Epithelial cell of prostate (primary cell): ENCODE measurements at places on chromosomes 2 and 18.
A peak's percentile ranks its signal among the peaks of the same experiment; 100 is the strongest.

DNA sequence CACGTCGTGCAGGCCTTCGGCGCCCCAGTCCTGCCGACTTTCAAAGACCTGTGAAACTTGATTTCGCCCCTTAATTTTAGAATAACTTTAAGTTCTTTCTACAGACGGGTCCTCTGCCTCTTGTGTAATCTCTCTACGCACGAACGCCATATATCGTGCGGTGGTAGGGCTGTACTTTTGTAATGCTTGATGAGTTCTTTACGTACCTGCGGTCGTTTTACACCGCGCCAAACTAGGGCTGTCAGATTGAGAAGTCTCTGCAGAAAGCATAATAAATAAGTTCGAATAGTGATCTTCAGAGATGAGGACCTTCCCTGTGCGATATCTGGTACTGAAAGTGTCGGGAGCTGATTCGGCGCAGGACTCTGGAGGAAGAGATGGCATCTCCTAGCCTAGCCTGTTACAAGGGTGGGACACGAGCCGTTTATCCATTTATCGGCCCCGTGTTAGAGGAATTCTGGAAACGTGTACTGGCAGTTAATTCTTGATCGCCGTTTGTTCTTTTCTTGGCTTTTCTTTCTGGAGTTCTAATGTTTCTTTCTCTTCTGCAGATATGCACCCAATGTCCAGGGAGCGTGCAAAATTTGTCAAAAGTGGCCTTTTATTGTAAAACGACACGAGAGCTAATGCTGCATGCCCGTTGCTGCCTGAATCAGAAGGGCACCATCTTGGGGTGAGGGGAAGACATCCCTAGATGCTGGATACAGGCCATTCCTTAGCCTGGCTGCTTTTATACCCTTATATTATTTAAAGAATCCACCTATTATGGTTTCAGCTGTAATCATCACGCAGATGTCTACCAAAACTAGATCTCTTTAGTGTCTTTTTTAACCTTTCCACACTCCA lies 781 bp upstream of the SLC5A6 start:
- no peak for DNase-seq

- no peak for DNase-seq
These were observed 167.5 kb downstream of the AGAP1 start for GRCh38 chr2:235661167-235661937.

DNA sequence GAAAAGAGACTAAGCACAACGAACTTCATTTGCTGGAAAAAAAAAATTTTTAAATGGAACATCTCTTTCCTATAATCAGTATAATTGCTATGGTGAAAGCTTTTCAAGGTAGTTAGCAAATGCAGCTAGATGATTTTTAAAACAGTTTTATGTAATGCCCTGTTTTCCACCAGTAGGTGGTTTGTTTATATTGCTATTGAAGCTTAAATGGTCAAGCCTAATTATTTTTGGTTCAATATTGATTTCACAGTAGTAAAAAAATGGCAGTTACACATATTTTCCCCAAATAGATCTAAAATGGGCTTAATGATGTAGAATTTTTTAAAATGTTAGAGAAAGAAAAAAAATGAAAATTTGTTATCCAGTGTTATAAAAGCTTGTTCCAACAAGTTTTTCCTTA lies 70.2 kb downstream of the CDH19 start:
- no peak for DNase-seq

DNA sequence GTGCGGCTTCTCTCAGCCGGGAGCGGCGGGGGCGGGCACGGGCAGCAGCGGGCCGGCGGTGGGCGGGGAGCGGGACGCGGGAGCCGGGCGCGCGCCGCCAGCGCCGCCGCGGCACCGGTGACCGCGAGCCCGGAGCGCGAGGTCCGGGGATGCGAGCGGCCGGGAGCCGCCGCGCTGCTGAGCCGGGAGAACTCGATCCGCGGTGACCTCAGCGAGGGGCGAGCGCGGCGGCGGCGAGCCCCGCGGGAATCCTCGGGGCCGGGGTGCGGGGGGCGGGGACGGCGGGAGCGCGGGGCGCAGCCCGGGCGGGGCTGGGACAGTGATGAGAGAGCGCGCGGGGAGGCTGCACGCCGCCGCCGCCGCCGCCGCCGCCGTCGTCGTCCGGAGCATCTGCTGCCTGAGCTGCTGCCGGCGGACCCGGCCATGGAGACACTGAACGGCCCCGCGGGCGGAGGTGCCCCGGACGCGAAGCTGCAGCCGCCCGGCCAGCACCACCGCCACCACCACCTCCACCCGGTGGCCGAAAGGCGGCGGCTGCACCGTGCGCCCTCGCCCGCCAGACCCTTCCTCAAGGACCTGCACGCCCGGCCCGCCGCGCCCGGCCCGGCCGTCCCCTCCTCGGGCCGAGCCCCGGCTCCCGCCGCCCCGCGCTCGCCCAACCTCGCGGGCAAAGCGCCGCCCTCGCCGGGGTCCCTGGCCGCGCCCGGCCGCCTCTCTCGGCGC lies at the start of gene MTCL1:
TSS of gene MTCL1 (plus strand) at position 319 of the 723 bp plus-strand sequence. CDS start at position 424, 105 bp downstream.
- no peak for DNase-seq

GRCh38 chr18:23871410-23871809 lies 143.1 kb upstream of the TTC39C start:
- DNase-seq, result peak; percentile 71

- DNase-seq, result no peak
These were observed 173.0 kb downstream of the CTIF start for GRCh38 chr18:48711651-48712486.

- no peak for DNase-seq
These were observed 1404.9 kb upstream of the SLC39A10 start for GRCh38 chr2:194252127-194252526.

- no peak for DNase-seq
These were observed 27.4 kb downstream of the HS6ST1 start for GRCh38 chr2:128291161-128291843.

GRCh38 chr2:173673640-173674039 lies 291.5 kb downstream of the SP3 start:
- DNase-seq, result no peak
